GM13977 (cell line): ENCODE measurements at places on chromosomes 16 and 17.

DNA sequence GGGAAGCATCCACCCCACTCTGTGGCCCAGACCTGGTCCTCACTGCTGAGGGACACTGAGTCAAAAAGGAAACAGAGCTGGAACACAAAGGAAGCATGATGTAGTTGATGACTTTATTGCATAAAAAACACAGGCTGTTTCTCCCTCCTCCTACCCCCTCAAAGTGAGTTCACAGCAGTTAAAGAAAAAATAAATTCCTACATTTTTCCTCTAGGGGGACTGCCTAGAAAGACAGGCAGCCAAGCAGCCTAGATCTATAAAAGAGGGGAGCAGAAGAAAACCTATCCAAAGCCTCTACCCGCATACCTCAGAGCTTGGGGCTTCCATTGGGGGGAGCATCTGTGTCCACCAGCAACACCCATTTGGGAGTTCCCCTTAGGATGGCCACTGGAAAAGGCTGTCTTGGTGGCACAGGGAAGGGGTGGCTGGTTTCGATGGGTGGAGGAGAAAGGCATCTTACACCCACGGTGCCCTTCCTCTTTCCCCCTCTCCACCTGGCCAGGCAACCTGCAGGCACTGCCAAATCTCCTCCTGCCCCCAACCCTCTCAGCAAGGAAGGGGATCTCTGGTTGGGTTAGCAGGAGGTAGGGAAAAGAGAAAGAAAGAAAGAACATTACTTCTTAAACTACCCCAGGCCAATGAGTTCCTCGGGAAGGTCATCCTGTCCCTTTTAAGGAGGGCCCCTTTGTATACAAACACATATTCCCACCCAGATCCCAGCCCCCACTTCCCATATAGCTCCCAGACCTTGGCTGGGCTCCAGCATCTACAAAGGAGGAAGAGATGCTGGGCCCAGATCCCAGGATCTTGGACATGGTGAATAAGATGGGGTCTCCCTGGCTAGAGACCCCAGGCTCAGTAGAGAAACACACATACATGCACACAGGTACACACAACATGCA is 4.0 kb upstream of the SCRN2 start:
- DNase-seq: no peak

DNA sequence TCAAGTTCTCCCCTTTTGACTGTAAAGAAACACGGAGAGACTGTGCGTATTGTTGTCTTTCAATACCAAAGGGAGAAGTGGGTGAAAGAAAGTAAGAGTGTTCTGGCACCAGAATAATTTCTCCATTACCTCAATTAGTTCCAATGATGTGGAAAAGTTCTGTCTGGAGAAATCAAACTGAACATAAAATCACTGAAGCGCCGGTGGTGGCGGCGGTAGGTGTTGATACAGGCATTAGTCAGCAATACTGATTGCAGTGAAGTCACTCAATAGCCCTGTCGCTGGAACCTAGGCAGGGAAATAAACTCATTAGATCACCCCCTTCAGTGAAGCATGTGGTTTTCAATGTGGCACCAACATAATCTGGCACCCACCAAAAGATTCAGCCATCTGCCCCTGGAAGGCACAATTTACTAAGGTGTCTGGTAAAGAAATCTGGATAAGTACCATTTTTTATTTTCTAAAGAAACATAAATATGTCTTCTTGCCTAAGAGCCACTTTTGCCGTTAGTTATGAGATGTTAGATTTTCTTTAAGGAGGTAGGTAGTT is 274.2 kb upstream of the SOX9 start:
- no peak for DNase-seq

- DNase-seq: peak; percentile 95
Observed at GRCh38 chr17:68205251-68205807, 42.5 kb upstream of the AMZ2 start.

DNA sequence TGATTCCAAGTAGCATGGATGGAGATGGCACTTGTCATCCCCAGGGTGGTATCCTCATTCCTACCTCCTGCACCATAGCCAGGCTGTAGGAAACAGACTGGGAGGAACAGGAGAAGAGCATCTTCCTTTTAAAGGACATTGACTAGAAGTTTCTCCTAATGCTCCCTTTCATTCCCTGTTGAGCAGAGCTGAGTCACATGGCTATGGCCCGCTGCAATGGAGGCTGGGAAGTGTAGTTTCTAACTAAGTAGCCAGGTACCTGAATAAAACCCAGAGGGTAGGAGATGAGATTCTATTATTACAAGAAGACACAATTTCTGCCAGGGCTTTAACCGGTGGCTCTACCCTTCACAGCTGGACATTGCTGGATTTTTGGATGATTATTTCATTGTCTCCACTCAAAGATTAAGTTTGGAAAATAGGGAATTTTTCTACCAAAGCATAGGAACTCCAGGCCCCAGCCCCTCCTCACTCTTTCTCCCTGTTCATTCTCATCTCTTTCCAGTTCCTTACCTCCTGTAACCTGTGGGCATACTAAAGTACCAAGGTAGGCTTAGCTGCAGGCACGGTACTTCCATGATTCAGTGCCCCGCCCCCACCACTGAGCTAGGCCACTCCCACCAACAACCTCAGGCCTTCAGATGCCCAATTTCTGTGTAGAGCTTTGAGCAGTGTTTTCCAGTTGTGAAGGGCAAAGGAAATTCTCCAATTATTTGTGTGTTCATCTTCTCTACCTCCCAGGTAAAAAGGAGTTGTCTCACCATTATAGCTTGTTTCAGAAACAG is 378.3 kb downstream of the CDH13 start:
- DNase-seq: no peak

DNA sequence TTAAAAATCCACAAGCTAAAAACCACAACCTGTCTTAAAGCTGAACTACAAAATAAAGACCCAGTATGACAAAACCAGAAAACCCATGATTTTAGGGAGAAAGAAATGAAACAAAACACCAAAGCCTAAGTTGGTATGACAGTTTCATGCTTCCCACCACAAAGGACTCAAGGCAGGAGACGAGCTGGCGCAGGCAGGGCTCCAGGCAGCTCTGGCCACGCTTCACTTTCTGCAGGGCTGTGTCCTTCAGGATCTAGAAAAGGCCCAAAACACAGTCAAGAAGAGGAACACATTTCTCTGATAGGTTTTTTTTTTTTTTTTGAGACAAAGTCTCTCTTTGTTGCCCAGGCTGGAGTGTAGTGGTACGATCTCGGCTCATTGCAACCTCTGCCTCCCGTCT is 75.3 kb downstream of the WDR59 start:
- DNase-seq: no peak

DNA sequence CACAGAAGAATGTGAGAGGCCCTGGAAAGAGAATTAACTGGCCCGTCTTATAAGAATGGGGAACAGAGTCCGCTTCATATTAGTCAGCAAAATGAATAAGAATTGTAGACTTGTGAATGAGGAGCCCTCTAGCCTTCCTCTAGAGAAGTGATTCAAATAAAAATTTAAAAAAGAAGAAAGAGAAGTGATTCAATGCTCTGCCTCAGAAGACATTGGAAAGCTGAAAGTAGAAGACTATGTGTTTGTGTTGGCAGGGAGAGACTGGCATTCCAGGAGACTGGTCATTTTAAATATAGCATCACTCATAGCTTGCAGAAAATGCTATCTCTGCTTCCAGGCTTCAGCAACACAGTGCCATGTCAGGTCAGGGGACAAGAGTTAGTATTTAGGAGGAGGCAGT is 190.6 kb upstream of the HS3ST3A1 start:
- DNase-seq: no peak

DNA sequence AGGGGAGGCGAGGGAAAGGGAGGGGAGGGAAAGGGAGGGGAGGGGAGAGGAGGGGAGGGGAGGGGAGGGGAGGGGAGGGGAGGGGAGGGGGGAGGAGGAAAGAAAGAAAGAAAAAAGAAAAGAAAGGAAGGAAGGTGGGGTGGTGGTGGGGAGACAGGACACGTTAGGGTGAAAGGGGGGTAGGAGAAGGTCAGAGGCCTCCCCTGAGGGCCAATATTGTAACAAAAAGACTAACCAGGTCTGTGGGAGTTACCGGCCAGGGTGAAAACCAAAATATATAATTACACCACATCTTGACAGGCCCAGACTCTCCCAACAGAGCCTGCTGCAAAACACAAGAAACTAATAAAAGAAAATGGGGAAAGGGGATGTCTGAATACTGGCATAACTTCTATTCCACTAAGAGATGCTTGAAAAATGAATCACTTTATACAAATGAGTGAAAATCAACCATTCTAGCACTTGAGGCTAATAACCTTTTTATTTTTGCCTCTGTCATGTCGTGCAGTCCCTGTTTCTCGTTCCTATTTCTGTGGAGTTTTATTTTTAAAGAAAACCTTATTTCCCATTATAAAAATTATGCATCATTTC is 10.0 kb downstream of the WDR45B start:
- no peak for DNase-seq

- no peak for DNase-seq
Observed at GRCh38 chr17:6779411-6779810, 3.4 kb downstream of the FBXO39 start.

DNA sequence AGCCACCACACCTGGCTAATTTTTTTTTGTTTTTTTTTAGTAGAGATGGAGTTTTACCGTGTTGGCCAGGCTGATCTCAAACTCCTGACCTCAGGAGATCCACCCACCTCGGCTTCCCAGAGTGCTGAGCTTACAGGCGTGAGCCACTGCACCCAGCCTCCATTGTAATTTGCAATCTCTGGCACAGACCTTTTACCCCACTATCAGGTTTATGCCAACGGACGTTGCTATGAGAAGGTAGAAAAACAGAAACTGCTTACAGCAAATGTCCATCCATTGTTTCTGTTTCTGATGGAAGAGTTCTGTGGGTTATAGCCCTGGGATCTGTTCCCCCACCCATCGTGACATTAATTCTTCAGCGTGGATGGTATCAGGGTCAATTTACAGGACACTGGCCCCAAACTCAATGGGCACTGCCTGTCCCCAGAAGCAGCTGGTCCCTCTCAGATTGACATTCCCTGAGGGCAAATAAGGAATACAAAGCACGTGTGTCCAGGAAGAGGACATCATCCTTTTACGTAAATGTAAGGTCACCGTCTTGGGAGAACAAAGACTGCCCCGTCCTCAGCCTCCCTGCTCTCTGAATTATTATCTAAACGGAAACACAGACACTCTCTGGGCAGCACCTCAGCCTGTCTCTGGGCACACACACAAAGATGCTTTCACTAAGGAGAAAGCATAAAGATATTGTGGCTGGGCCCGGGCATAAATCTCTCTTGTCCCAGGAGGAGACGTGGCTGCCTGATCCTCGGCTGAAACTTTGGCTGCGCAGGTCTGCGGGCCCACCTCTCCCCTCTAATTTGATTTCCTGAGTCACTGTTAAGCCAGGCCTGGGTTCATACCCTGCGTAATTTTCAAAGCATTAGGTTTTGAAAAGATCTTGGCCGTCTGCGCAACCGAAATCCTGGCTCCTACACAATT is 5.2 kb downstream of the KCNG4 start:
- no peak for DNase-seq

GRCh38 chr17:73722165-73722564 is 77.9 kb upstream of the SDK2 start:
- no peak for DNase-seq

DNA sequence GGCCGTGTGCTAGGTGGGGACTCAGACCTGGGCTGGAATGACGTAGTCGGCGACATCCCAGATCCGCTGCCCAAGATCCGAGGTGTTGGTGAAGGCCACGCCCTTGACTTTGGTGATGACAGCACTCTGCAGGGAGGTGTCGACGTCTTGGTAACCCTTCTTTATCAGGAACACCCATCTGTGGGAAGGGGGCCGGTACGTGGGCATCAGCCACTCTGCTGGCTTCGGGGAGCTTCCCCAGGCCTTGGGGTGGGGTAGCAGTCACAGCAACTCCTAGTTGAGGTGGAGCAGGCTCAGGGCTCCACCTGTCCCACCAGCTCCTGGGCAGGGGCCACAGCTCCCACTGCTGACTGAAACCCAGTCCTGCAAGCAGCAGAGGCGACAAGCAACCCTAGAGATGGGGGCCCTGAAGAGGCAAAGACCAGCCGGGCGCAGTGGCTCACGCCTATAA is 4.3 kb downstream of the P2RX5 start:
- DNase-seq: no peak

GRCh38 chr17:48486557-48486956 is 44.3 kb downstream of the HOXB1 start:
- no peak for DNase-seq

DNA sequence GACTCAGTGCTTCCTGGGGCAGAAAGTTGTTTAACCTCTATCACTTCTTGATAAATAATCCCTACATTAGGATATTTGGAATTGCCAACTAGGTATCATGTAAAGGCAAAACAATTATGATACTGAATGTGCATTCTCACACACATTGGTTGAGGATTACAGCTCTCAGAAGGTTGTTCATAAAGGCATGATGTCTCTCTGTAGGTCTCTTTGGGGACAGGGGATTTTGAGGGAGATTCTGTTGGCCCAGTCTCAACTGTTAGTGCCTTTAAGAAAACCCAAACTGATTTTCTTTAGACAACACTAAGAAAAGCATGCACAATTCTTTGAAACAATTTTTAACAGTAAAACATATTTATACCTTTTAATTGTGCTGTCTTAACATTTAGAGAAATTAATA is 56.5 kb downstream of the GNAO1 start:
- no peak for DNase-seq

GRCh38 chr16:88737298-88738150 is 31.2 kb downstream of the CTU2 start:
- peak; percentile 92 for DNase-seq

- DNase-seq: no peak
Observed at GRCh38 chr16:51919736-51920135, 627.2 kb downstream of the TOX3 start.

GRCh38 chr17:36011201-36011600 is 6.6 kb downstream of the CCL23 start:
- no peak for DNase-seq

DNA sequence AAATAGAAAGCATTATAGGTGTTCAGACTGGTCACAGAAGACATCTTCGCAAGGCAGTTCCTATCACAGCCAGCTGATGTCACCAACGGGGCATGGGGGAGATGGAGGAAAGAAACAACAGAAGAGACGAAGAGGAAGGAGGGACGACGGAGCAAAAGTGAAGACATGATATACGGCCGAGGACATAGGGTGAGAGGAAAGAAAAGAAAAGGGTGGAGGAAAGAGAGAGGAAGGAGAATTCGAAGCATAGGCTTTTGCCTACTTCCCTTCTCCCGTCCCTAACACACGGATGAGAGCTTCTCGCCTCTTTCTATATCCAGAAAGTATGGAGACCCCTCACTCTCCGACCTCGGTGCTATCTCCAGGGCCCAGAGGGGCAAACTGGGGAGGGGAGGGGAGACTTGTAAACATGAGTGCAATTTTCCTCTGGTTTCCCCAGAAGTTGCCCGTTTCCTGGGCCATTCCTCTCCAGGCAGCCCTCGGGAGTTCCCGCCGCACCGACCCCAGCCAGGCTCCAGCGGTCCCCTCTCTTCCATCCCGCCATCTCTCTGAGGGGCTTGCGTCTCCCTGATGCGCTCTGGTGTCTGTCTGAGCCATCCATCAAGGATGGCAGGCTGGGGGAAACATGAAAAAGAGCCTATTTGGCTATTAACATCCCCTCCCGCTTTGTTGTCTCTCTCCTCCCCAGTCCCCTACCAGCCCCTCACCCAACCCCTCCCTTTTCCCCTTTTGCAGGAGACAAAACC is 26.0 kb downstream of the COPZ2 start:
- DNase-seq: peak; percentile 81
